ENCODE measurements at places on chromosomes 1 and 21.

- no peak for DNase-seq
These were observed 2.7 kb downstream of the CSRP1 start for GRCh38 chr1:201504179-201504631.

DNA sequence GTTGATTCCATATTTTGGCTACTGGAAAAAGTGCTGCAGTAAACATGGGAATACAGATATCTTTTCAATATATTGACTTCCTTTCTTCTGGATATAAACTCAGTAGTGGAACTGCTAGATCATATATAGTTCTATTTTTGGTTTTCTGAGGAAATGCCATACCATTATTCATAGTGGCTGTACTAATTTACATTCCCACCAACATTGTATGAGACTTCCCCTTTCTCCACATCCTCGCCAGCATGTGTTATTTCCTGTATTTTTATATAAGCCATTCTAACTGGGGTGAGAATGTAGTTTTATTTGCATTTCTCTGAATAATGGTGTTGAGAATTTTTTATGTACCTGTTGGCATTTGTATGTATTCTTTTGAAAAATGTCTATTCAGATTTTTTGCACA is 385.2 kb downstream of the NUF2 start:
- DNase-seq = no peak

DNA sequence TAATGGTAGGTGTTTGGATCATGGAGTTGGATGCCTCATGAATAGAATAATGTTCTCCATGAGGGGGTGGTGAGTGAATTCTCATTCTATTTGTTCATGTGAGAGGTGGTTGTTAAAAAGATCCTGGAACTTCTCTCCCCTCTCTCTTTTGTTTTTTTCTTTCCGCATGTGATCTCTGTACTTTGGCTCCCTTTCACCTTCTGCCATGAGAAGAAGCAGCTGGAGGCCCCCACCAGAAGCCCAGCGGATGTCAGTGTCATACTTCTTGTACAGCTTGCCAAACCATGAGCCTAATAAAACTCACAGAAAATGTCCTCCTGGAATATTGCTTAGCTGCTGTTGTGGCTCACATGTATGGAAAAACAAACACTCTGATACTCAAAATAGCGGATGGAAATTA is 1212.3 kb upstream of the NCAM2 start:
- no peak for DNase-seq

DNA sequence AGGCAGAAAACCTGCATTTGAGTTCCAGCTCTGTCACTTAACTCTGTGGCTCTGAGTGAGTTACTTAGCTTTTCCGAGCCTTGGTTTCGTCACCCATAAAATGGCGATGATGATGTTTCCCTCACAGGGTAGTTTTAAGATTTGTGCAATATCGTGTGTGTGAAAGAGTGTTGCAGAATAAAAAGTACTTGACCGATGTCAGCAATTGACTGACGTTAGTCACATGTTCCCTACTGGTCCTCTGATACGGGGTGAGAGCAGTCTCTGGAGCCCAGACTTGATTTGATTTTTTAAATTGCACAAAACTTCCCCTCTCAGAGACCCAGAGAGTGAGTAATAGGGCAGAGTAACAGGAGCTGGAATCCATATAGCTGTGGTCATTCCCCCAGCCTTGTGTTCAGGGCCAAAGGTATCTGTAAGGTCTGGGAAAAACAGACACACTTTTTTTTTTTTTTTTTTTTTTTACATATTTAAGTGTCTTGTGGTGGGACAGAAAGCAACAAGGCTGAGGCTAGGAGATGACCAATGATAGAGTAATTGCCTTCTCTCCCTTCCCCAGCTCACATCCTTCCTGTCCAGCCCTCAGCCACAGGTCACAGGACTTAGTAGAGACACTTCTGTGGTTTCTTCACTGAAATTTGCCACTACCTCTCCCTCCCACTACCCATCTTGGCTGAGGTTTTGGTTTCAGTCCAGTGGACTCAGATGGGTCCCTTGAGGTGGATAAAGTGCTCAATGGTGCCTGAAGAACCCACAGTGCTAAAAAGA is 2.0 kb downstream of the FCER1G start:
- DNase-seq = no peak
